ENCODE measurements at places on chromosomes 2 and 18.

- no peak for DNase-seq
Measured at GRCh38 chr2:120896126-120896525, 160.5 kb downstream of the GLI2 start.

GRCh38 chr2:127630864-127631540 lies 15.0 kb upstream of the GPR17 start:
- DNase-seq = no peak

DNA sequence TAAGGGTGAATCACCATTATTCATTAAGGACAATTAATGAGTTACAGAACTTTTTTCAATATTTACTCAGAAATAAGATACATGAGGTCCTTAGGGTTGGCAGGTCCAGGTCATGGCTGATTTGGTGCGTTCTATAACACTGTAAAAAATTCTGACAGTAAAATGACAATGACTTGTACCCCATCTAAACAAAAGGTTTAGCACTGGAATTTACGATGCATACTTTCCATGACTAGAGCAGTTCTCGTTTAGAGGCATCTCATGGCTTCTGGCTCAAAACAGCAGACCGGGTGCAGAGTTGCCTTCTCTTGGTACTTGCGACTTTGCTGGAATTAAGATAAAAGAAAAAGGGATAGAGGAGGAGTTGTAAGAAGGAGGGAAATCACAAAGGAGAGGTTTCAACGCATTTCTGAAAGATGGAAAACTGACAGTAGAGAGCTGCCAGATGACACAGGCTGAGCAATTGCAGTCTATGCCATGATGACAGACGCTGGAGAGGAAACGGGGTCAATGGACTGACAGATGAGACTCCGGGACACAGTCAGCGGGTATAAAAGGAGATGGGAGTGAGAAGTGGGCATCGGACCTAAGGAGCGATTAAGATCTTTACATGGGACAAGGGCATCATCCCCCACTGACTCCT lies 4.1 kb upstream of the CYS1 start:
- DNase-seq = no peak

DNA sequence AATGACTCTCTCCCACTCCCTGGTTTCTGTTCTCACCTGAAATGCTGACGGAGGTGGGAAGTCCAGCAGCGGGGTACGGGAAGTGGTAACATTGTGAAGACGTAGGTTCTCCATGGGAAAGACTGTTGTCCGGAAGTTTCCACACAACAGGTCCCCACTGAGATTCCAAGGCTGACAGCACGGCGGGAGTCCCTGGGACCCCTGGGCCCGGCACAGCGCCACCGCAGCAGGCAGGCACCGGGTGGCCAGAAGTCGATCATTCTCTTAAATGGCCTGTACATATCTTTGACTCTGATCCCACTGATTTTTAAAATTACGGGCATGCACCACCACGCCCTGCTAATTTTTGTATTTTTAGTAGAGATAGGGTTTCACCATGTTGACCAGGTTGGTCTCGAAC lies 201.0 kb upstream of the SALL3 start:
- no peak for DNase-seq

DNA sequence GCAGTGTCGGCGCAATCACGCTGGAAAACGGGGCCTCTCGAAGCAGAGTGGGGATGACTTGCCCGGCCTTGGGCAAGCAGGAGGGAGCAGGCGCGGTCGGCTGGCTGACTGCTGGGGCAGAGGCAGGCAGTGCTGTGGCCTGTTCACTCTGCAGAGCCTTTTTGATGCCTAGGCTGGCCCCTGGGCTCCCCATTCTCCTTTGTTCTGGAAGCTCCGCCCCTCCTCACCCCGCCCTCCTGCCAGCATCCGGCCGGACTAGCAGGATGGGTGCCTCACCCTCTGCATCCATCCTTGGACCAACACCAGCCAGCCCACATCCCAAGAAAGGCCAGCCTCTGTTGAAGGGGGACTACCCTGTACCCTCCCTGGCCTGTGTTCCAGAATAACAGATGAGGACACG lies at the start of gene ASPRV1:
Gene ASPRV1, minus strand, starts transcription at position 136 of the 400 bp plus-strand sequence. CDS start 195 bp downstream, outside the sequence.
- no peak for DNase-seq

GRCh38 chr2:195092341-195092740 lies 564.7 kb upstream of the SLC39A10 start:
- DNase-seq = no peak

- no peak for DNase-seq
Measured at GRCh38 chr18:48265328-48265727, 143.9 kb downstream of the ZBTB7C start.

GRCh38 chr2:197079414-197079813 lies 152.9 kb upstream of the PGAP1 start:
- DNase-seq = no peak

- DNase-seq = no peak
Measured at GRCh38 chr2:126145752-126146151, 510.2 kb upstream of the GYPC start.

- no peak for DNase-seq
Measured at GRCh38 chr2:95056044-95056443, 30.5 kb downstream of the MAL start.

DNA sequence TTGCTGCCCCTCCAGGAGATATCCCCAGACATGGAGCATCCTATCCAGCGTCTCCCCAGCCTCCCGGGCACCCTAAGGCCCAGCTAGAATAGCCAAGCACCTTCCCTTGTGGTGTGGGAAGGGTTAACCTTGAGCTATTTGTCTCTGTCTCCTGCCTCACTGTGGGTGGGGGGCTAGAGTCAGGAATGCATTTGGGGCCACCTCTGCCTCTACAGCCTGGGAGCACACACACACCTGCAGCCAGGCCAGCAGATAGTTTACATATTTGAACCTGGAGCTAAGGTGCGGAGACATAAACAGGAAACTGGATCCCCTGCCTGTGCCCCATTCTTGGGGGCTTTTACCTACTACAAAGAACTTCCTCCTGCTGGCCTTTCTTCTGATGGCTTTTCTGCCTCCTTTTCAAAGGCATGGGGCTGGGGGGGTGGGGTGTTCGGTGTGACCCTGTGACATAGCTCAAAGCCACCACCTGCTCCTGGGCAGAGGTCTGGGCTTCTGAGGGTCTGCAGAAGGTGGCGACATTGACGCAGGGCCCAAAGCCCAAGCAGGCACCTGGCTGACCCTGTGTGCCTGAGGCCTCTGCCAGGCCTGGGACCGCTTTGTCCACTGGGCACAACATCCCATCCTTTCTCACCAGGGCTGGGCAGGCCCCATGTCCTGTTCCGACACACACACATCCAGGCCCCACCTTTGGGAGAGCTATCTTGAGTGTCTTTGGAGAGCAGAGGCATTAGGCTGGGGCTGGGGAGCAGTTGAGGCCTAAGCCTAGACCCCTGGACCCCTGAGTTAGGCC lies 34.2 kb downstream of the EMX1 start:
- no peak for DNase-seq

DNA sequence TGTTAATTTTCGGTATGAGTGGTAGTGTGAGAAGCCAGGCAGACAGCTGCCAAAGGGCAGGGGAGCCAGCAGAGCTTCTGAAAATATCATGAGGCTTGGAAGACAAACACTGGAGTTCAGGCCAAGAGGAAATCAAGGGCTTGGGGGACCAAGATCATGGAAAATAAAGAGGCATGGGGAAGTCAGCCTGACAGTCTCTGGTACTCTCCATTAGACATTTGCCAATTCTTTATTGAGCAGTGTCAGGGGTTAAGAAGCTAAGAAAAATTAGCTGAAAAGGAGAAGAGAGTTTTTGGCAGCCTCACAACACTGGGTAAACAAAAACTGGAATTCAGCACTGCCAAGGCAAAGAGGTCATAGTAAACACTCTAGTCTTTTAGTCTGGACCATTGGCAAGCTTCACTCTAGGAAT lies 612.7 kb downstream of the EPHA4 start:
- DNase-seq = peak; percentile 62

- DNase-seq = no peak
Measured at GRCh38 chr18:37391698-37392548, 173.7 kb downstream of the CELF4 start.

DNA sequence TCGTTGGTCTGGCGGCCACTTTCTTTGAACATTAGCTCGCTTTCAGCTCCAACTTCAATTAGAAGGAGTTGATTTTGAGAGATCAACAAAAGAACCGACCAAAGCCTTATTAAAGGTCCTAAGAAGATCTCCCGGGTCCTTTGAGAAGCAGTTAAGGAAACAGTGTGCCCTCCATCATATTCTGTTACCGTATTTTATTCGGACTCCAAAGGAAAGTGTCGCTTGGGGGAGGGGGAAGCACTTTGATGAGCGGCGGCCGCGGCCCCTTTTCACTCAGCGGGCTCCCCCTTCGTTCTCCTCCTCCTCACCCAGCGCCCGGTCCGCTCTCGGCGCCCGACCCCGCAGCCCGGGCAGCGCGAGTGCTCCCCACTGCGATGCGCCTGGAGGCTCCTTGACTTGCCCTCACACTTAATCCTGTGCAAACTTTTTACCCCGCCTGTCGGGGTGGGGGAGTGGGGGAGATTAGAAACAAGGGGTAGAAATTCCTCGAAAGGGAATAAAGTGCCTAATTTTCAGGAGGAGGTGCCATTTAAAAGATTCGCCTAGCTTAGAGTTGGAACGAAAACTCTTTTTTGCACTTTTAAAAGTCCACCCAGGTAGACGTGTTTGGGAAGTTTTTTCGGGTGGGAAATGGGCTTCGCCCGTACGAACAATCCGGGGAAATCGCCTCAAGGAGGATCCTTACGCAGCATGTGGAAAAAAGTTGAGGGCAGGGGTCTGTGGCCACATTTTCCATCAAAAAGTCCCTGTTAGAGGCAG lies 1.2 kb upstream of the OTX1 start:
- no peak for DNase-seq

DNA sequence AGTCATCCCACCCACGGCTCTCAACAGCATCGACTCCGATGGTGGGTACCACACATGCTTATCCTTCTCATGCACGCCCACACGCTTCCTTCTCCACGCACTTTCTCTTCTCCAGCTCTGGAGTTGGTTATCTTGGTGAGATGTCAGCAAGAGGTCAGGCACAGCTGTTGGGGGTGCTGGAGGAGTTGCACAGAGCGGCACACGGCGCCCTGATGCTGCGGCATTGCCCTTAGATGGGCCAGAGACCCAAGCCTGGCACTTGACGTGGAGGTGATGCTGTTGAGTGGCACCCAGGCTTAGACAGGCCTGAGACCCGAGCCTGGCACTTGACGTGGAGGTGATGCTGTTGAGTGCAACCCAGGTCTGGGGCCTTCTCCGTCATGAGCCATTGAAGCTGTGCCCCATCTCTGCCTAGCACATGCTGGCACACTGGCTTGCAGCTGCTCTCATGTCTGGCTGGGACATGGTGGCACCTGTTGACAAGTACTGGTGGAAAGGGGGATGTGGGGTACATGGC lies 83.2 kb downstream of the DGKD start:
- no peak for DNase-seq

DNA sequence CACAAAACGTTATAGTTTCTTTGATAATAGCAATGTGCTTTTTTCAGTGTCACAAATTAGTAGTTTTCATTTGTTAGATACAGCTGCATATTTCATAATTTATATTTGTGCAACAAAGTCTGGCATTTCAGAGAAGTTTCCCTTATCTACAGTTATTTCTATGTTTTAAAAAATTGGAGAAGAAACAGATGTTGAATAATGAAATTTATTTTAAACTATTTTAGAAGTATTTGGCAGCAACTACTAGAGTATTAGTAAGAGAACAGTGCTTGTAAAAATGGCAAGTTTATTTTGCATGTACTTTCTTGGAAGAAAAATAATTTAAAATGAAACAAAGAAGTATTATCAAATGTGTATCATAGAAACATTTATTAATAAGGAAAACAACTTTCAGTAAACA lies 68.6 kb upstream of the COL5A2 start:
- no peak for DNase-seq

GRCh38 chr2:70381821-70382220 lies 80.0 kb upstream of the FAM136A start:
- DNase-seq = no peak

DNA sequence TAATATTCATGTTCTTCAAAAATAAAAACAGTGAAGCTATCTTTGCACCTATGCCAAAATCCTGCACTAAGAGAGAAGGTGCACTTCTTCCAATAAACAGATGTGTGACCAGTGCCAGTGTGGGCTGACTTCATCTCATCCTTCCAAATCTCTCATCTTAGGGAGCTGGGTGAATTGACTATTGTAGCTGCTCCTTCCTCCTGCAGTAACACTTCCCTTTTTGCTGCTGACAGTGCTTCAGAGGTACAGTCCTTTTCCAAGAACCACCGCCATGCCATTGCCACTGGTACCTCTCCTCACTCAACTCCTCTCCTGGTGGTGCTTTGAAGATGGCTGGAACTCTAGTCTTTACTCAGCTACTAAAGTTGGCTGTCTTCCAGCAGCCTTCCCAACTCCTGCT lies 42.1 kb upstream of the ARHGAP25 start:
- no peak for DNase-seq

DNA sequence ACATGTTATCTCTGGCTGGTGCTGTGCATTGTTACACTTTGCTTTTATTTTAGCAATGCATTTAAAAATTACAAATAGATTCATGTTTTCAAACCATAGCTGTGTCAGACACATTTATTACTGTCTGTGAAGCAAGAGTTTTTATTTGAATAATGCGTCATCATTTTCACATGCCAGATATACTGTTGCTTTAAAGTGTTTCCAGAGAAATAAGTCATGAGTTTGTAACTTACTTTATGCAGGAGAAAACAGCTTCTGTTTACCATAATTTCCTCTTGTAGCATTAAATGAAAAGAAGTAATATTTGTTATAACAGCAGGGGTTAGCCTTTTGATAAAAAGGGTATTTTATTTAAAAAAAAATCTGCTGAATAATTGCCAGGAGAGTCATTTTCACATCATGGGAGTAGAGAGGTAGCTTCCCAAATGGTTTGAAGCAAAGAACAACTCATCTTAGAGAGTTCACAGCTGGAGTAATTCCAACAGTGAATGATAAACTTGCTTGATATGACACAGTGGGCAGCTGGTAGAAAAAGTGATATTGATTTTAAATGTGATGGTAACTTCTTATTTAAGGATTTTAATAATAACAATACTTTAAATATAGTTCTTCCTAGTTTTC lies 1274.5 kb upstream of the CRIM1 start:
- DNase-seq = no peak

- no peak for DNase-seq
Measured at GRCh38 chr2:137566387-137566786, 397.9 kb upstream of the HNMT start.

DNA sequence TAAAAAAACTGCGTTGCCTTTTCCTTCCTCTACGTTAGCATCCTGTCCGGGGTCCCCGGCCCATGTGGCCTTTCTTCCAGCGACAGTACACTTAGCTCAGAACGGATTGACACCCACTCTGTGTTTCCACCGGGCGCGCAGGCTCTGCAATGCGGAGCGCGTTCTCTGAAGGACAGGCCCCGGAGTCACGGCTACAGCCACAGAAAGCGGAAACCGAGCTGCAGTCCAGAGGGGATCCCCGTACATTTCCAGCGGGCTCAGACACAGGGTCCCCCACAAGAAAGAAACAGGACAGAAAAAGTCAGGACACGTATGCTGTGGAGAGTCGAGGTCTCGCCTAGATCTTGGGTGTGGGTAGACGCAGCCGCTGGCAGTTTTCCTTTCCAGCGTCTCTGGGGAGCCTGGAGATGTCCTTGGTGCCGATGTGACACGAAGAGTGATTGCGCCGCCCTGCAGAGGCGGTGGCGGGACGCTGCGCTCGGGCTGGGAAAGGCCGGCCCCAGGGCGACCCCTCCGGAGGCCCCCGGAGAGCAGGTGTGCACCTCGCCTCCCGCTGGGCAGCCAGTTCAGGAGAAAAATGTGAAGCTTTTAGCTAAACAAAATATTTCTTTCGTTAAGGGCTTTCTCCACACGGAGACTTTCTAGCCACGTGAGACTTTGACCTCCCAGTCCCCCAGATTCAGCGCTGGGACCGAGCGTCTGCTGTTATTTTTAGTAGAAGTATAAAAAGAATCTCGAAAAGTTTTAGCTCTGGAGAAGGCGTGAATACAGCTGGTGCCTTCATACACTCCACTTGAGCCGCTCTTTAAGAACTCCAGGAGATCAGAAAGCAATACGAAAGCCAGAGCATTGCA lies 1.3 kb upstream of the ACKR3 start:
- DNase-seq = no peak

Measured in LNCaP clone FGC (cell line).